ENCODE measurements at places on chromosomes 1 and 21.
A peak's percentile ranks its signal among the peaks of the same experiment; 100 is the strongest.

- DNase-seq: no peak
Observed at GRCh38 chr1:208637181-208637580, 393.0 kb upstream of the PLXNA2 start.

GRCh38 chr1:114250683-114251572 is 97.3 kb upstream of the SYT6 start:
- no peak for DNase-seq

GRCh38 chr1:11059155-11059967 is 457 bp downstream of the SRM start:
- no peak for DNase-seq

DNA sequence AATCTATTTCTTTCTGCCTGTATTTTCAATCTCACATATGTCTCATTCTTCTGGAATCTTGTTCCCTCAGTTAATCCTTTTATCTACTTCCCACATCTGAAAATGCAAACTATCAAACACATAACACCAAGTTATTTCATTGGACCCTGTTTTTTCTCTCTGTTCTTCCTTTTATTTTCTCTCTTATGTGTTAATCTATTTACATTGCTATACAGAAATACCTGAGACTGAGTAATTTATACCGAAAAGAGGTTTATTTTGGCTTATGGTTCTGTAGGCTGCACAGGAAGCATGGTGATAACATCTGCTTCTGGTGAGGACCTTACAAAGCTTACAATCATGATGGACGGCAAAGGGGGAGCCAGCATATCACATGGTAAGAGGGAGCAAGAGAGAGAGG is 247.6 kb downstream of the TGFB2 start:
- DNase-seq: no peak

- DNase-seq: no peak
Observed at GRCh38 chr1:31755850-31756492, 8.2 kb downstream of the ADGRB2 start.

DNA sequence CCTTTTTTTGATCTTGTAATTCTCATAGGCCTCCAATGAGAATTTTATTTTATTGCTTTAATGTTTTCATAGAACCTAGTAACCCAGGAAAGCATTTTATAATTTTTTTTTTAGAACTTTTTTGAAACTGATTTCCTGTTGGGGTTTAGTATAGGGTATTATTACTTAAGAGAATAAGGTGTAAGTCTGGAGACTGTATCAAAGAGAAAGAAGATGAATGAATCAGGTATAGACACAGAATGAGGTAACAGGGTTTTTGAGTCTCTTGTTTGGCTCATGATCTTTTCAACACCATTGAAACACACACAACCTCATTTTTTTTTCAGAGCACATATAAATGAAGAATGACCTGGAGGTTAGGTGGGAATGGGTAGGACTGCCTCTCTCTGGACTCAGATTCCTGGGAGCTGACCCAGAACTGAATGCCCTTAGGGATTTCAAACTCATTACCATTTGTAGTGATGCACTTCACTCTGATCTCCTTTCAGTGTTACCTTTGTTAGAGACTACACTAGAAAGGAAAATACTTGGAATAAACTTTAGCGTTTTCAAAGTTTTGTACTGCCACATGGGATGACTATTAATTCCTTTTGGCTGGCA is 51.0 kb downstream of the EPB41 start:
- no peak for DNase-seq

GRCh38 chr21:14797543-14797942 is 251.4 kb upstream of the SAMSN1 start:
- no peak for DNase-seq

GRCh38 chr1:70718086-70718630 is 307.1 kb downstream of the CTH start:
- no peak for DNase-seq

GRCh38 chr1:160846281-160846680 is 16.4 kb downstream of the CD244 start:
- no peak for DNase-seq

DNA sequence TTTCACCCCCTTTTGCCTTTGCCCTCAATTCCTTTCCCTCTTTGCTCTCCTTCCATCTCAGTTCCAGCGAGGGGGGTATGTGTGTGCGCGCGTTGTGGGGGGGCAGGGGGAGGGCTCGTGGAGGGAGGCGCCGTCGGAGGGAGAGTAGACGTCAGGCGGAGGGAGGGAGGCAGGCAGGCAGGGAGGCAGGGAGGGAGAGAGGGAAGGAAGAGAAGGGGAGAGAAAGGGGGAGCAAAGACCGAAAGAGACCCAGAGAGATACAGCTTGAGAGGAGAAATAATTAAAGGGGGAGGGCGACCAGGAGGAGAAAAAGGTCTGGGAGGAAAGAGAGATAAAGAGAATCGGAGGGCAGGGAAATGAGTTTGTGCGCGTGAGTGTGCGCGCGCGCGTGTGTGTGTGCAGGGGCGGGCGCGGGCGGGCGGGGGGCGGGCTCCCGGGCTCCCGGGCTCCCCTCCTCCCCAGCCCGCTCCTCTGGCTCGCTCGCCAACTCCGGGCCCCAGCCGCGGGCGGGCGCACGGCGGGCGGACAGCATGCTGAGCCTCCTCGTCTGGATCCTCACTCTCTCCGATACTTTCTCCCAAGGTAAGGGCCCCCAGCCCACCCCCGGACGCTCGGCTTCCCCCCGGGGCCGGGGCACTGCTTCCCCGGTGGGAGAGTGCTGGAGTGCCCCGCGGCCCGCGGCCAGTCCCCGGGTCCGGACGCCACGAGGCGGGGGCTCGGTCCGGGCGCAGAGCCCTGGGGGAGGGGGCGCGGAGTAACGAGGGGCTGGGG is at the start of gene KIRREL1:
Gene KIRREL1 (plus strand): TSS at position 499 of the 771 bp plus-strand sequence. CDS start 32 bp downstream, at position 531.
- no peak for DNase-seq

DNA sequence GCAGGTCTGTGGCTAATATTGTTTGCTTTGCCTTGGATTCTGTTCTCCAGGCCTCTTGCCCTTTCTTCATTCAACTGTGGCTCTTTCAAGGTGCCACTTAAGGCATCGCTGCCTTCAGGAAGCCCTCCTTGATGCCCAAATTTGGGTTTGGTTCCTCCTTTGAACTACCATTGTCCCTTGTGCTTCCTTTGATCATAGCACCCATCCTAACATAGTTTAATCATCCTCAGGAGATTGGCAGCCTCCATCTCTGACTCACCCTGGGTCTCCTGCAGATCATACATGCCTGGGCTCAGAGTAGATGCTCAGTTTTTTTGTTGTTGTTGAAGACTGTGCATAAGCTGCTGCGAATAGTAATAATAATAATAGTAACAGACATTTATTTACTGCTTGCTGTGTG is 54.4 kb upstream of the ACOT11 start:
- DNase-seq: no peak

GRCh38 chr1:155623357-155623756 is 13.3 kb downstream of the MSTO1 start:
- DNase-seq: no peak

DNA sequence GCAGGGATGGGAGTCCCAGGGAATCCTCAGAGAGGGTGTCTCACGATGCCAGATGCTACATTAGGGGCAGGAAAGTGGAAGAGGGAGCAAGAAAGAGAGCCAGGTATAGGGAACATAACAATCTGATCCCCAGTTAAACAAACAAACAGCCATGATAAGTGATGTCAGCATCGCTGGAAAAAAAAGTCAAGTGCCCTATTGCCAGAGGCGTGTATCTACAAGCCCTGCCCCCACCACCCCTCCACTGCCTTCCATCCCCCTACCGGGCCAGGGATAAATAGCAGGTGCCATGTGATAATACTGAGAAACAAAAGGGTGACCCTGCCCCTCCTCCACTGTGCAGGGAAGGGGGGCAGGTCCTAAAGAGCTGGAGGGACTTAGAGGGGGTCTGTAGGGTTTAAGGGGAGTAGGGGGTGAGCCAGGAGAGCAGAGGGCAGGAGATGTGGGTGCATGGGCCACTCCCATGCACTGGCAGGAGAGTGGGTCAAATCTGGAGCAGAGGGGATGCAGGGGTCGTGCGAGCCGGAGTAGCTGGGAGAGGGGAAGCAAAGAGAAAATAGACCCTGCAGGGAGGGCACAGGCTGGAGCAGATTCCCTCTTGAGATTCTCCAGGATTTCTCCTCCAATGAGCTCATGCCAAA is 3.4 kb downstream of the SLC26A9 start:
- DNase-seq: peak; percentile 31

GRCh38 chr1:228048659-228049298 is 33.7 kb upstream of the ARF1 start:
- no peak for DNase-seq

All from NCI-H524 (cell line).